ENCODE measurements at places on chromosomes 5 and 9. TPM values are rescaled to one million over a fixed set of nuclear protein-coding genes. Genes with fewer than 3 reads are reported as not detected.

GRCh38 chr5:131630963-131631350, 4.1 kb downstream of the RAPGEF6 start:
- DNase-seq: no peak

GRCh38 chr5:109744261-109744660, 54.5 kb downstream of the MAN2A1 start:
- DNase-seq: no peak

- no peak for DNase-seq
Observed at GRCh38 chr5:133642153-133642722, 29.9 kb upstream of the FSTL4 start.

- no peak for DNase-seq
Observed at GRCh38 chr5:54013556-54014194, 296.7 kb downstream of the ARL15 start.

DNA sequence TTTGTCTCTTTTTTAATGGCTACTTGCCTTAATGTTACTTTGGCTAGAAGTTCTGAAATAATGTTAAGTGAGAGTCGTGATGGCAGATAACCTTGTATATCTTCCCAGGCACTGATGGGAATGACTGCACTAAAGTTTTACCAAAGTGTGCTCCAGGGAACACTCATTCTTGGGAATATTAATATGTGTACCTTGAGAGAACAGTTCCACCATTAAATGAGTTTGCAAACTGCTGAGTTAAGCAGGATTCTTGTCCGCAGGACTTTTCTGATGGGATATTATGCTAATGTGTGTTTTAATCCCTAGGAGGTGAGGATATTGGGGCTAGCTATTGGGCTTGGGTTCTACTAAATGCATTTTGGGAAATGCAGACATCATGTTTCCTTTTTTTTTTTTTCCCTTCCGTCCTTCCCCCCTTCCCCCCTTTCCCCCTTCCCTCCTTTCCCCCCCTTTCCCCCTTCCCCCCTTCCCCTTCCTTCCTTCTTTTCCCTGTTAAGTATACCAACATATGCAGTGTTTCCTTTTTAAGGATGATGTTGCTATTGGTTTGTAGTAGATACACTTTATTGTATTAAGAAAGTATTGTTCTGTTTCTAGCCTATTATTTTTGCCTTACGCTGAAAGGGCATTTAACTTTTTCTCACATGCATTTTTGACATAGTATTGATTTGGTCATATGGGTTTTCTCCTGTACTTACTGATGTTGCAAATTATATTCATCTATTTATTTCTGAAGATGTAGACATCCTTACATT, 15.5 kb downstream of the ZBTB34 start:
- DNase-seq: no peak

Gene ADAMTSL1
- total RNA-seq: 7.3 TPM

All from occipital lobe (tissue), 3 donors.